Left lobe of liver (tissue), 2 donors: ENCODE measurements at places on chromosomes 6 and 20. TPM values are rescaled to one million over a fixed set of nuclear protein-coding genes. Genes with fewer than 3 reads are reported as not detected.

- no peak for DNase-seq
Measured at GRCh38 chr20:6504826-6505225, 262.7 kb upstream of the BMP2 start.

GRCh38 chr6:47655719-47656595, 42.4 kb upstream of the ADGRF4 start:
- no peak for DNase-seq

GRCh38 chr20:8265588-8265987, 133.5 kb downstream of the PLCB1 start:
- no peak for DNase-seq

HSD17B8 gene
- total RNA-seq: 40.3 TPM
